COLO829 (cell line): ENCODE measurements at places on chromosomes 1 and 21.

DNA sequence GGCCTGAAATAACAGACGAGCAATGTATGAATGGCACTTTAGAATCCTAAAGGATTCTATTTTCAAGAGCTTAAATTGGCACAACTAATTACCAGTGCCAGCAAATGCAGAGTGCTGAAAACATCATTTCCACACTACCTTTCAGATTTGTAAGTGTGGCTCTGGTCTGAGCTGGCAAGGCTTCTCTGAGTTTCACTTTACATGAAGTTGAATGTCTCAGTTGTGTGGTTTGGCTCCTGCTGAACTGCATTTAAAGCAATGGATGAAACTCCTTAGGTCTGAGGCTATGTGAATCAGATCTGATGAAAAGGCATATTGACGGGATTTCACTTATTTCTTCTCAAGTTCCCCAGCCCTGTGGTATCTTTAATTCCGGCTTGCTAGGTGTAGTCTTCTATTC lies 114.8 kb upstream of the PTGFR start:
- DNase-seq: no peak

DNA sequence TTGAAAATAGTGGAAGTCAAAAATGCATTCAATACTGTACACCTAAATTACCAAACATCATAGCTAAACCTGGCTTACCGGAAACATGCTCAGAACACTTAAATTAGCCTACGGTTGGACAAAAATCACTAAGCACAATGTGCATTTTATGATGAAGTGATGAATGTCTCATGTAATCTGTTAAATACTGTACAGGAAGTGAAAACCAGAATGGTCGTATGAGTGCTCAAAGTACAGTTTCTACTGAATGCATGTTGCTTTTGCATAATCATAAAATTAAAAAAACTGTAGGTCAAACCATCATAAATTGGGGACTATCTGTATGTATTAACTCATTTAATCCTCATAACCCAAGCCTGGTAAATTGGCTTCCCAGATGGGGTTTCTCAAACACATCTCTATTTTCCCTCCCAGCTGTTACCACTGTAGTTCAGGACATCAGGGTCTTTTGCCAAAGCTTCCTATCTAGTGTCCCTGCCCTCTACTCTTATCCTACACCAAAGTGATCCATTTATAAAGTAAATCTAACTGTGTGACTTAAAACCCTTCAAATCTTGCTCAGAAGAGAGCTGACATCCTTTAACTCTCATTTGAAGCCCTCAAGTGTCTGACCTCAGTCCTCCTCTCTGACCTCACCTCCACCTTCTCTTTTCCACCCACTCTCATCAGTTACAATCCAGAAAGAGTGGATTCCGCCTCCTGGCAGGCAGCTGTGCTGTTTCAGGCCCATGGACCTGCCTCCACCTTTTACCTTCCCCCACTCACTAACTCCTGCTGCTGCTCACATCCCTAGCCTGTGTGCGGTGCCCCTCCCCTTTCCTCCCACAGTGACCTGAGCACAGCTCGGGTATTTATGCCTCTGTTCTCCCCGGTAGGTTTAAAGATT lies 356.4 kb upstream of the ST6GALNAC5 start:
- DNase-seq: no peak

DNA sequence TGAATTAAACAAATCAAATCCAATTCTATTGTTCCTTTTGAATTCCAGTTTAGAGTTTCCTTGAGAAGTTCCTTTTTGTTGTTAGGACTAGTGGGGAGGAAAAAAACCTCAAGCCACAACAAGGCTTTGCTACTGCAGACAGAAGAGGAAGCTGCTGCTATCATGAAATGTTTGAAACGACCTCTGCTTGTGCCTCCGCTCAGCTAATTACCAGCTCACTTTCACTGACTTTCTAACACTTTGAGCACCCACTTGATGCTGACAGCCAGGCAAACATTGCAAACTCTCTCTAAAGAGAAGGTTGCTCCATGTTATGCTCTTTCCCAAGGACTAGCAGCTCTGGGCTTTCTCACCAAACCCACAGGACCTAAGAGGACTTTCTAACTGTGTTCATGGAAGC lies 203.9 kb upstream of the PROX1 start:
- no peak for DNase-seq

DNA sequence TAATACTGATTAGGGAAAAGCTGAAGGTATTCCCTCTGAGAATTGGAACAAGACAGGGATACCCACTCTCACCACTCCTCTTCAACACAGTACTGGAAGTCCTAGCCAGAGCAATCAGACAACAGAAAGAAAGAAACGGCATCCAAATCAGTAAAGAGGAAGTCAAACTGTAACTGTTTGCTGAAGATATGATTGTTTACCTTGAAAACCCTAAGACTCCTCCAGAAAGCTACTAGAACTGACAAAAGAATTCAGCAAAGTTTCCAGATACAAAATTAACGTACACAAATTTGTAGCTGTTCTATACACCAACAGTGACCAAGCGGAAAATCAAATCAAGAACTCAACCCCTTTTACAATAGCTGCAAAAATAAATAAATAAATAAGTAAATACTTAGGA lies 78.6 kb downstream of the EXTL2 start:
- DNase-seq: no peak

DNA sequence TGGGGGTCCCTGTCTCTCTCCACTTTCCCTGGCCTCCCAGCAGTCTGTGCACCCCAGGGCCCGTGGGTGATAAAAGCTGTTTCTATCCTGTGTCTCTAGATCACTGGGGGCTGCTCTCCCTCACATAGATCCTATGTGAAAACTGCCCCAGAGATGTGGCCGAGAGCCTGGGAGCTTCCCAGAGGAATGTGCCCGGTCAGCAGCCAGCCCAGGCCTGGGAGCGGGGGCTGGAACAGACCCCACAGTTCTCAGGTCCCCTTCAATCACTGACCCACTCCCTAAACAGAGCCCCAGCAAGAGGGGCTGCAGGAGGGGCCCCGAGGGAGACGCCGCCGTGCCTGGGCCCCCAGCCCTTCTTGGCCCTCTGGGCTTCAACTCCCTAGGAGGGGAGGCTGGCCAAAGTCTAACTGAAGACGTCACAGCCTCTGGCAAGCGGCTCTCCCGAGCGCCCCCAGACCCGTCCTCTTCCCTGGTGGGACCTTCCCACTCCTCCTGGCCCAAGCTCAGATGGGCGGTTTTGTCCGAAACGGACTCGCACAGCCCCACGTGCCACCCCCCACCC lies 403 bp downstream of the MXRA8 start:
- DNase-seq: no peak

DNA sequence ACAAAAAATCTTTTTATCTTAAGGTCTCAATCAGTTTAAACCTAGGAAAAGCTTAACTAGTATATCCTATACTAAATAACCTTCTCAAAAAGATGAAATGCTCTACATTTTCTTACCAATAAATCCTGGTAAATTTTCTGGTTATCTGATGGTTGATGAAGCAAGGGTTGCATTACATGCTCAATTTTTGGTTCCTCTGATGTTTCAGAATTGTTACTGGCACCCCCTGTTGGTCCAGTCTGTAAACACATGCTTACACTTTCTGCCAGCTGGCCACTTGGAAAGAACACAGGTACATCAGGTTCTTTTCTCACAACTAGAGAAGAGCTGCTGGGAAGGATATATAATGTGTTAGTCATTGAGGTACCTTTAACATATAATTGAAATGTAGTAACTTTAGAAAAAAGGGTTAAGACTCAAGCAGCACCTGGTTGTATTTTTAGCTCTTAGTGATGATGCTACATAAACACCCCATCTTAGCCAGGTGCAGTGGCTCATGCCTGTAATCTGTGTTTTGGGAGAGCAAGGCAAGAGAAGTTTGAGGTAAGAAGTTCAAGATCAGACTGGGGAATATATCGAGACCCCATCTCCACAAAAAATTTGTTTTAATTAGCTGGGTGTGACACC lies 30.9 kb upstream of the TAL1 start:
- peak; percentile 28 for DNase-seq

DNA sequence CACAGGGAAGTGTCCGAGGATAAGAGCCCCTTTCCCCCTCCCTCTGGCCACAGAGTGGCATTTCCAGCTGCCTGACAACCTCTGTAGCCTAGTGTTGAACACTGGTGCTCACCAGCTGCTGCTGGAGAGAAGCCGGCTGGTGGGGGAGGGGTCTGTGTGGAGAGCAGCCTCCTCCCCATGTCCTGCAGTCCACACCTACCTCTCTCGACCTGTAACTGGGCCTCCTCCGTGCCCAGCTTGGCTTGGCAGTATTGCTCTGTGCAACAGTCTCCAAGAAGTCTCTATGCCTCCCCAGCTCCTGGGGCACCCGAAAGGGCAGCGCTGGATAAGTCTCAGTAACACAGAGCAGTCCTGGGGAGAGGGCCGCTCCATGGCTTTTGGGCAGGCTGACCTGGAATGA lies 17.0 kb downstream of the PAPPA2 start:
- no peak for DNase-seq

- DNase-seq: no peak
Observed at GRCh38 chr1:31633117-31633516, 11.6 kb downstream of the PEF1 start.

GRCh38 chr1:41454406-41454805 lies 30.1 kb downstream of the EDN2 start:
- peak; percentile 94 for DNase-seq
